Right atrium auricular region (tissue), 2 donors: ENCODE measurements at places on chromosomes 3 and 15.
A peak's percentile ranks its signal among the peaks of the same experiment; 100 is the strongest.

GRCh38 chr3:10992017-10992942 is at the start of gene SLC6A1:
TSS of gene SLC6A1 (plus strand) at chr3:10992748. CDS start at chr3:11017212, 24,464 bp downstream.
- peak within 1 kb of the TSS; percentile 48 for H3K27ac ChIP-seq
- DNase-seq: peak; percentile 60
- no peaks in the 10 kb centered on the region for H3K36me3 ChIP-seq
- peaks cover 20% of the 10 kb centered on the region for H3K4me1 ChIP-seq
- peak within 1 kb of the TSS; percentile 50 for H3K4me3 ChIP-seq

DNA sequence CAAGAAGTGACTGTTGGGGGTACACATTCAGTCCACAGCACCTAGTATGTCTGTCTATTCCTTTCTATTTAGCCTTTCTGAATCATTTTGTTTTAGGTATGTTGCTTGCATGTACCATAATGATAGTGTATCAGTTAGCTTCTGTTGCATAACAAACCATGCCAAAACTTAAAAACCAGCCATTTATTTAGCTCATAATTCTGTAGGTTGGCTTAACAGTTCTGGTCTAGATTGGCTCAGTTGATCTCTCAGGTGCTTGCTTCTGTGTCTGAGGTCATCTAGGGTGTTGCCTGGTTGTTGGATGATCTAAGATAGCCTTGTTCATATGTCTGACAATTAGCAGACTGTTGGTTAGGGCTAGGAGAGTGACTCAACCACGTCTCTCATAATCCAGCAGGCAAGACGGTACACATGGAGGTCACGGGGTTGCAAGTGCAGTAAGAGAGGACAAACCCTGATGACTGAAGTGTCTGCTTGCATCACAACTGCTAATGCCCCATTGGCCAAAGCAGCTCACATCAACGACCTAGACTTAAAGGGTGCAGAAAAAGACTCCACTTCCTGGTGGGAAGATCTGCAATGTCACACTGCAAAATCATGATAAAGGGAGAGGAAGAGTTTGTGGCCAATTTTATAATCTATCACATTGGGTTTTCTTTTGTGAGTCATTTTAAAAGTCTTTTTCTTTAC is 6.8 kb upstream of the PDCD6IP start:
- no peak overlapping the region for H3K27ac ChIP-seq
- no peaks in the 10 kb centered on the region for H3K27me3 ChIP-seq
- DNase-seq: no peak
- H3K4me3 ChIP-seq: no peak overlapping the region
- no peaks in the 10 kb centered on the region for H3K36me3 ChIP-seq

DNA sequence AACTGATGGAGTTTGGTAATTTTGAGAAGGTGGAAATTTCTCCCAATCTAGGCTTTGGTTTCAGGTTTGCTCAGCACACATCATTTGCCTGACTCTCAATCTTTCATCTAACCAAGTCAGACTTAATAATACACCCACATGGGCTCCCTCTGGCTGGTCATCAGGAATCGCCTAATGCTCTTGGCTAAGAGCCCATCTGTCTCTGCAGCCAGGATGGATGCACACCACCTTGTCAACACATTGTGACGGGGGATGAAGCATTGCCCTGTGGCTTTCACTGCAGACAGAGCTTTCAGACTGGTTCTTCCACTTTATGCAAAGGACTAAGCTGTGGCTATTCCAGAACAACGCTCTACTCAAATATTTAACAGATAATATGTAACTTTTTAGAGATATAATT is 3.0 kb upstream of the HDGFL3 start:
- H3K36me3 ChIP-seq: no peaks in the 10 kb centered on the region
- no peak for DNase-seq
- no peaks in the 10 kb centered on the region for H3K27me3 ChIP-seq
- H3K4me1 ChIP-seq: no peaks in the 10 kb centered on the region
- H3K4me3 ChIP-seq: no peak overlapping the region

- H3K27ac ChIP-seq: no peak overlapping the region
- H3K36me3 ChIP-seq: no peaks in the 10 kb centered on the region
- no peaks in the 10 kb centered on the region for H3K4me1 ChIP-seq
- DNase-seq: no peak
- no peaks in the 10 kb centered on the region for H3K27me3 ChIP-seq
Observed at GRCh38 chr15:21268436-21268940, 171.8 kb downstream of the POTEB3 start.

- H3K4me3 ChIP-seq: no peak overlapping the region
- H3K27me3 ChIP-seq: no peaks in the 10 kb centered on the region
- H3K4me1 ChIP-seq: peaks cover 6% of the 10 kb centered on the region
- no peak overlapping the region for H3K27ac ChIP-seq
- DNase-seq: no peak
Observed at GRCh38 chr3:17645074-17645698, 97.2 kb downstream of the TBC1D5 start.

DNA sequence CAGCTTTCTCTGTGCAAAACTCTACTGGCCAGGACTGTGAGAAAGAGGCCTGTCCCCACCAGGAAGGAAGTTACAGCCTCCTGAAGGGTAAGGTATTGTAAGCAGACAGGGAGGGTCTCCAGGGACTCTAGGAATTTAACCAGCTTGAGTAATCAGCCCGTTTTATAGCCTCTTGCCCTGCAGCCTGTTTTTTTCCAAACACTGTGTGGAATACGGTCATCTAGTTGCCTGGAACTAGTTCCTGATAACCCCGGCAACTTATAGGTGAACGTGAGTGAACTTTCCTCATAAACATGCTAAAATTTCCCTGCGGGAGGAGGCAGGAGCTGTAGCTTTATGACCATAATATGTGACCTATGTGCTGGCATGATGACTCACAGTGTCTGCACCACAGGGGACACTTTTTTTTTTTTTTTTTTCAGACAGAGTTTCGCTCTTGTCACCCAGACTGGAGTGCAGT is 60.1 kb upstream of the DAZL start:
- H3K4me3 ChIP-seq: no peak overlapping the region
- no peaks in the 10 kb centered on the region for H3K36me3 ChIP-seq
- no peak for DNase-seq

DNA sequence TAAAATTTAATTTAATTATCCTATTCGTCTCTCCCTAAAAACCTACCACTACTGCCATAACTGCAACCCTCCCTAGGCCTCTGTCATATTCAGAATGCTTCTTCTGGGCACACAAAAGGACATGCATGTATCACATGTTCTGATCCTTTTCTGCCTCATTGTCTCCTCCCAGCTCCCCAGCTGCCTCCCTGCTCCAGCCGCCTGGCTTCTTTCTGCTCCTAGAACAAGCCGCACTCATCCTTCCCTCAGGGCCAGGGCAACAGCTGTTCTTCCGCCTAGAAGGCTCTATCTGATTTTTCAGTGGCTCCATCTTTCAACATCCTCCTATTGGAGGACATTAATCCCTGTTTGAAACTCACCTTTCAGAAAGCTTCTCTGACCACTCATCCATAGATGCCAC is 38.6 kb downstream of the TMED3 start:
- no peak overlapping the region for H3K27ac ChIP-seq
- no peak overlapping the region for H3K4me3 ChIP-seq
- H3K27me3 ChIP-seq: no peaks in the 10 kb centered on the region
- no peak for DNase-seq

DNA sequence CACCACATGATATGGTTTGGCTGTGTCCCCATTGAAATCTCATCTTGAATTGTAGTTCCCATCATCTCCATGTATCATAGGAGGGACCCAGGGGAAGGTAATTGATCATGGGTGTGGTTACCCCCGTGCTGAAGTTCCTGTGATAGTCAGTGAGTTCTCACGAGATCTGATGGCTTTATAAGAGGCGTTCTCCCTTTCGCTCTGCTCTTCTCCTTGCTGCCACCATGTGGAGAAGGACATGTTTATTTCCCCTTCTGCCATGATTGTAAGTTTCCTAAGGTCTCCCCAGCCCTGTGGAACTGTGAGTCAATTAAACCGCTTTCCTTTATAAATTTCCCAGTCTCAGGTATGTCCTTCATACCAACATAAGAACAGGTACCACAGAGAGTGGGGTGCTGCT is 21.9 kb downstream of the OSTN start:
- H3K27me3 ChIP-seq: no peaks in the 10 kb centered on the region
- no peak overlapping the region for H3K4me3 ChIP-seq
- H3K36me3 ChIP-seq: no peaks in the 10 kb centered on the region
- no peak overlapping the region for H3K27ac ChIP-seq

- no peak overlapping the region for H3K4me3 ChIP-seq
- H3K4me1 ChIP-seq: no peaks in the 10 kb centered on the region
- H3K27ac ChIP-seq: no peak overlapping the region
- no peak for DNase-seq
- H3K27me3 ChIP-seq: no peaks in the 10 kb centered on the region
Observed at GRCh38 chr15:67735896-67736295, 89.4 kb upstream of the SKOR1 start.

GRCh38 chr15:34188711-34189110 is 21.2 kb downstream of the KATNBL1 start:
- H3K4me3 ChIP-seq: no peak overlapping the region
- no peaks in the 10 kb centered on the region for H3K36me3 ChIP-seq
- H3K4me1 ChIP-seq: no peaks in the 10 kb centered on the region
- no peak overlapping the region for H3K27ac ChIP-seq
- no peaks in the 10 kb centered on the region for H3K27me3 ChIP-seq
- DNase-seq: no peak

DNA sequence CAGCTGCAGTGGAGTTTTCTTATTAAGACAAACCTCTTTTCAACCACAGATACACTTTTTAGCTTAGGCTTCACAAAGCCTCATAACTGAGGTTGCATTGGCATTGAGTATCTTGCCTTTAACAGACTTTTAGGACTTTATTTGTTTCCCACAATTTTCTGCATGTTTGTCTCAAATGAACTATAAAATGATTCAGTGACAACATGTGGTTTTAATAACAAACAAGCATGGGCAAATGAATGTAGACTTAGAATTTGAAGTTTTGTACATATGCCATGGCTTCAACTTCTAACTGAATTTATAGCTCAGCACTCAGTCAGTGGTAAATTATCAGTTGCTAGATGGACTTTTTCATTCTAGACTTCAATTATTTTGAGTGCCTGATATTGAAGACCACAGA is 101.6 kb downstream of the SLC25A26 start:
- H3K4me1 ChIP-seq: peaks cover 21% of the 10 kb centered on the region
- H3K4me3 ChIP-seq: no peak overlapping the region
- no peaks in the 10 kb centered on the region for H3K27me3 ChIP-seq
- H3K27ac ChIP-seq: no peak overlapping the region
- no peak for DNase-seq

- H3K27ac ChIP-seq: no peak overlapping the region
- H3K36me3 ChIP-seq: no peaks in the 10 kb centered on the region
- DNase-seq: no peak
- no peaks in the 10 kb centered on the region for H3K27me3 ChIP-seq
- no peaks in the 10 kb centered on the region for H3K4me1 ChIP-seq
Observed at GRCh38 chr3:175434561-175434960, 575.4 kb downstream of the NAALADL2 start.

DNA sequence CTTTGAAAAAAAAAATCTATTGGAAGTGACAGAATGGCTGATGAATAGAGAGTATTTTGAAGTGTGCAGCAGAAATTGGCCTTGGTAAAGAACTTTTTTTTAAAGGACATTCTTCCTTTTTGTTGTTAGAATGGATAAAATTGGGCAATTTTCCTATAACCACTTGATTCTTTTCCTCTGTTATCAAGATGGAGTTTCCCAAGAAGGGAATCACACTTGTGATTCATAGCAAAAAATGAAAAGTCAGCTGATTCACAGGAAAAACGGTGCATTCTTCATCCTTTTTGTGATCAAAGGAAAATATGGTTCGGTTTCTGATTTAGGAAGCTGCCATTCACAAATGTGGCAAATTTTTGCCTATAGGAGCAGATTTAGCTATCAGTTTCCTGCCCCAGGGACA is 486.8 kb downstream of the GBE1 start:
- no peaks in the 10 kb centered on the region for H3K27me3 ChIP-seq
- no peaks in the 10 kb centered on the region for H3K4me1 ChIP-seq
- H3K36me3 ChIP-seq: no peaks in the 10 kb centered on the region
- no peak for DNase-seq
- no peak overlapping the region for H3K27ac ChIP-seq

- no peaks in the 10 kb centered on the region for H3K36me3 ChIP-seq
- DNase-seq: peak; percentile 51
- no peak overlapping the region for H3K27ac ChIP-seq
- H3K4me3 ChIP-seq: no peak overlapping the region
- H3K4me1 ChIP-seq: no peaks in the 10 kb centered on the region
- no peaks in the 10 kb centered on the region for H3K27me3 ChIP-seq
Observed at GRCh38 chr3:127488141-127488672, 102.3 kb downstream of the TPRA1 start.

DNA sequence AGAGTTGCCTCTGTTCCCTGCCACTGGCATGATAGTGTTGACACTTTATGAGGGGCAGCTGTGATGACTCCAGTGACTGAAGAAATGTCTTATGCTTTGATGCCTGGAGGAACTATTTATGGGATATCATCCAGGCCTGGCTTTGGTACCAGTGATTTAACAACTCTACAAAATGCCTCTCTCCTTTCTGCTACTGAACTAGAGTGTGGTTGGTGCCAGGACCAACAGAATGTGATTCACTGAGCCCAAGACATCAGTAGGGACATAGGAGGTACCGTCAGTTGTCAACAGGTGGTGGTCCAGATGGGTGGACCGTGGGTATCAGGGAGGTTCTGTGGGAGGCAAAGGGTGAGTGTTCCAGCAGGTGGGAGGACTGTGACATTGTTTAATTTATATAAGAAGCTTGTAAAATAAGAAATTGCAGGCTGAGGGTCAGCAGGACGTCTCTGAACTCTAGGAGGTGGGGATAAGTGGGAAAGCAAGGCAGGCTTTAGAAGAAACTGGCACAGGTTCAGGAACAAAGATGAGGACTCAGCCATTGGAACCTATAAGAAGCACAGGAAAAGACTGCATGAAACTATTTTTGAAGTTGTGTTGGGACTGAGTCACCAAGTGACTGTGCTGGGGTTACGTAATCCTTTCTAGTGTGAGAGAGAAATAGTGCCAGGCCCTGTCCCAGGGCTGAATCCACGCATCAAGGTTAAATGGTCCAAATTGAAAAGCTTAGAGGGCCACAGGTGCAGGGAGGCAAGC is 28.5 kb upstream of the SLC7A14 start:
- DNase-seq: peak; percentile 65
- H3K27me3 ChIP-seq: no peaks in the 10 kb centered on the region
- peak overlapping the region; percentile 80 for H3K27ac ChIP-seq
- H3K4me1 ChIP-seq: peaks cover 8% of the 10 kb centered on the region
- no peak overlapping the region for H3K4me3 ChIP-seq
- H3K36me3 ChIP-seq: no peaks in the 10 kb centered on the region

GRCh38 chr3:65128346-65128745 is 440.5 kb upstream of the ADAMTS9 start:
- no peaks in the 10 kb centered on the region for H3K27me3 ChIP-seq
- DNase-seq: no peak
- H3K4me1 ChIP-seq: no peaks in the 10 kb centered on the region
- H3K36me3 ChIP-seq: no peaks in the 10 kb centered on the region
- H3K27ac ChIP-seq: no peak overlapping the region

GRCh38 chr3:23953523-23953922 is 8.4 kb downstream of the NR1D2 start:
- H3K27ac ChIP-seq: no peak overlapping the region
- no peaks in the 10 kb centered on the region for H3K27me3 ChIP-seq
- H3K36me3 ChIP-seq: peaks cover 11% of the 10 kb centered on the region
- peaks cover 62% of the 10 kb centered on the region for H3K4me1 ChIP-seq
- H3K4me3 ChIP-seq: no peak overlapping the region

- DNase-seq: no peak
- H3K4me1 ChIP-seq: no peaks in the 10 kb centered on the region
- no peaks in the 10 kb centered on the region for H3K36me3 ChIP-seq
- H3K4me3 ChIP-seq: no peak overlapping the region
- H3K27me3 ChIP-seq: no peaks in the 10 kb centered on the region
Observed at GRCh38 chr15:39623529-39623931, 42.7 kb downstream of the THBS1 start.
